ENCODE measurements at places on chromosomes 2 and 18.

DNA sequence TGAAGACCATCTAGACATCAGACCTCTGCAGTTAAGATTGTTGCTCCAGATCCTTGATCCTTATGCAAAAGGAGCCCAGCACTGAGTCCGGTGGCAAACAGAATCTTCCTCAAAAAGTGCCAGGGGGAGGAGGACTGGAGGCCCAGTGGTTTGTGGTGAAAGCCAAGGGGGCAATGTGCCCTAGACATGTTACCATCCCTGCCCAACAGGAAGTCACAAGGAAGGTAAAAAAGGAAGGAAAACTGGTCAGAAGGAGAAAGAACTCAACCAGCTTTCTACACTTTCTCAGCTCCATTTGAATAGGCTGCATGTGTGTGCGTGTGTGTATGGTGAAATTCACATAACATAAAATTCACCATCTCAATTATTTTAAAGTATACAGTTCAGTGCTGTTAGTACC is 25.0 kb upstream of the KDM3A start:
- no peak for DNase-seq

DNA sequence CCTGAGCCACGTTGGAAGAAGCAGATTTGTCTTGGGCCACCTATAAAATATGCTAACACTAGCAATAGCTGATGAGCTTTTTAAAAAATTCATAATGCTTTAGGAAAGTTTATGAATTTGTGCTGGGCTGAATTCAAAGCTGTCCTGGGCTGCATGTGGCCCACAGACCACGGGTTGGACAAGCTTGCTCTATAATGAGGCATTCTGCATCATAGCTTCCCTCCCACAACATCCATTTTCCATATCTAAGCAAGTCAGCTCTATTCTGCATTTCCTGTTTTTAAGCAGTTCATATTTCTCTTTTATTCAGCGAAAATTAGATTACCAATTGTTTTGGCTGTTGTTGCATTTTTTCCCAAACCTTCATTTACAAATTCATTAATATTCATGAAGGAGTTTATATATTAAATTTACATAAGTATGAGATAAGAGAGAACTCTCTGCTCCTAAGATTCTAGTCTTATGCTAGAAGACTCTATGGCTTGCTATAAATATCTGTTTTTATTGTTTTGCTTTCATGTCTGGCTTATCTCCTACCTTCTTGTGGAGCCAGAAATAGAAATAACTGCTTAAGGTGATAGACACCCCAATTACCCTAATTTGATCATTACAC is 114.5 kb upstream of the HNRNPA3 start:
- no peak for DNase-seq

DNA sequence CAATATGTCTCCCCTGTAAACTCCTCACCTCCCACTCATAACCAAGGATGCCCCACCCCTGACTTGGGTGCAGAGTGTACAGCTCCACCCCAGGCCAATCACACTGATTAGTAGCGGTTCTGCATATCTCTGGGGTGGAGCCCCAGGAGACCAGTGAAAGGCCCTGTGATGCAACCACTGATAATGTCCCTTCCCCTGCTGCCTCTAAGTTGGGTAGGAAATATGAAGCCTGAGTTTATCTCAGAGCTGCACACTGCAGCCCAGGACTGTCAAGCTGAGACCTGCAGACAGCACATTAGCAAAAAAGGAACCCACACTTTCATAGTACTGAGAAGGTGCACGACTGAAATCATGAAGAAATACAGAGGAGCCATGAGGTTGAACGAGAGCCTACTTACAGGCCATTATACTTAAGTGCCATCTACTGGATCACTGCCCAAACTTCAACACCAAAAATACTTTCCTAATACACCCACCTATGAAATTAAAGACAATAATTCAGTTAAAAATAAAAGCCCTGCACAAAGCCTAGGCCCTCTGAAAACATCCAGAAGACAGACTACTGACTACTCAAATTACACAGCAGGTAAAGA is 455.4 kb upstream of the LRRTM4 start:
- DNase-seq = no peak

DNA sequence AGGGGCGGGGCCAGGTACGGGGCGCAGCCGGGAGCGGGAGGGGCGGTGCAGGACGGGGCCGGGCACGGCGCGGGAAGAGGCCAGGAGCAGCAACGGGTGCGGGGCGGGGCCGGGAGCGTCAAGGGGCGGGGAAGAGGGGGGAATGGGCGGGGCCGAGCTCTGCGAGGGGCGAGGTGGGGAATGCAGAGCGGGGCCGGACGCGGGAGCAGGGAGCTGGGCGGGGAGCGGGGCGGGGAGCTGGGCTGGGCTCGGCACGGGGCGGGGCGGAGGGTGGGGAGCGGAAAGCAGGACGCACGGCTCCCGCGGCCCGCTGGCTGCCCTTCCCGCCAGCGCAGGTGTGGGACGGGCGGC is at the start of gene IMPA2:
IMPA2 (plus strand) TSS at position 316 of the 351 bp plus-strand sequence. CDS start 163 bp downstream, outside the sequence.
- no peak for DNase-seq

DNA sequence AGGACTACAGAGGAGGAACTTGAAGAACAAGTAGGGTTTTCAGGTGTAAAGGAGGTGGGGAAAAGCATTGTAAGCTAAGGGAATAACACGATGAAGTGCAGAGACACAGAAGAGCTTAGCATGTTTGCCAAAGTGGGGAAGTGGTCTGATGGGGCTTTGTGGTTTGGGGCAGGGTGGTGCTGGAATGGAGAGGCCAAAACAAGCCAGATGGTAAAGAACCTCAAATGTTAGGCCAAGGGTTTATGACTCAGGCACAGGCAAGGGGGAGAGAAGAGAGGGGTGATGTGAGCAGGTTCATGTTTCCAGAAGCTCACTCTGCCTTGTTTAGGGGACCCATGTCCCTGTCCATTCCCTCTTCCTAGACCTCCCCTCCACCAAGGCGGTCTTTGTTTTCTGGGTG is 104.5 kb upstream of the YWHAQ start:
- DNase-seq = no peak

GRCh38 chr2:165743442-165743841 is 50.6 kb downstream of the GALNT3 start:
- no peak for DNase-seq

Data from stimulated activated CD4-positive, alpha-beta T cell treated with anti-CD3 and anti-CD28 coated beads, TNF-alpha, amount 100 ng/mL, for 1 hour (primary cell).